ENCODE measurements at places on chromosomes 6 and 20.

GRCh38 chr6:81890846-81891245 is 138.4 kb upstream of the TENT5A start:
- no peak for DNase-seq

DNA sequence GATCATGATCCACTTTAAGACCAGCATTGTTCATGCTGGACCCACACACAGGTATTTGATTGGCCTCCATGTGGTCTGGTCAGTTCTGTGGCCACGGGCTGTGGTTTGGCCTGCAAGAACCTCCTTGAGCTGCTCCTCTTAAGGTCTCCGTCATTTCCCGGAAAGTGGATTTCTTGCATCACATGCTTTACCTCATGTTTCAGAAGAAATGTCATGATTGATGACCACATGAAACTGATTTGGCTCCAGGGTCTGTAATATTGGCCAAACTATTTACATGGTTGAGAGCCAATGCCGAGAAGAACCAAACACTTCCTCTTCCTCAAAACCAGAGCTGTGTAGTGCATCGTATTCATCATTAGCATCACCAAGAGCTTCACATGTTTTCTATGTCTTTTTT is 13.2 kb upstream of the RSPH3 start:
- DNase-seq, result no peak

DNA sequence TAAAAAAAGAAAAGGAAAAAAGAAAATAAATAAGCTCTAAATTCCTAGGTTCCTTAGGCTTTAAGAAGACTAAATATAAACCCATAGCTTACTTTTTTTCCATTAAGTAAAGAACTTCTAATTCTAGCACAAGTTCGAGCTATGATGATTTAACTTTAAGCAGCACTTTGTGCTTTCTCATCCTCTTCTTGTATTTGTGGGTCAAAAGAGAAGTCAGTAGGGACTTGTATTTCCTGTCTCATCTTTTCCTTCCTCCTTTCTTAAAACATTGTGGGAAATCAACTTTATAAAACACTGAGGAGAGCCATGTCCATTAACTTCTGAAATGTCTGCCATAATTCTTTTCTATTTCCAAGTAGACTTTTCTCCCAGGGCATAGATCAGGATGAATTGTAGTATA is 637.7 kb upstream of the CITED2 start:
- no peak for DNase-seq

DNA sequence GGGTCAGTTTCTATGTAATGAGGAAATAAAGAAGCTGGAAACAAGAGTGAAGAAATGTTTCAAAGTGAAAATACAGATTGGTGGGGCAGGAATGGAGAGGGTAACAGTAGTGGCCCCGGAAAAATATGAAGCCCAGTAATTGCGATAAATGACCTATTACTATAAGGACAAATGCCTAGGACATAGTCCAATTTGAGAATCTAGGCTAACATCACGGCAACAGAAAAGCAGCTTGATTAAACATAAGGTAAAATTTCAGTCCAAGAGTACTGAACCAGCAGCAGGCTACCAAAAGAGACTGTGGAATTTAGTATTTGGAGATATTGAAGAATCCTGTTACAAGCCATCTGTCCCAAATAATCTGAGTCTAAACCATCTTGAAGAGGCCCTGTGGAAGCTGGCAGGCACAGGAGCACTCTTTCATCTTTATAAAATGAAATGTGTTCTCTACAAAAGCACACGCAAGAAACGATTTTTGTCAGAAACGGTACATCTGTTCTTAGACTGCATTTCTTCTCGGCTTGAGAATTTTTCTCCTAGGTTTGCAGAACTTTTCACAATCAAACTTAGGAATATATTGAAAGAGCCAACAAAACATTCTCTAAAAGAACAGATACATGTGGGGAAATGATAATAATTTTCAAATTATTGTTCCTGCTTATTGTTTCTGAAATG is 49.3 kb downstream of the ELOVL5 start:
- DNase-seq, result no peak

DNA sequence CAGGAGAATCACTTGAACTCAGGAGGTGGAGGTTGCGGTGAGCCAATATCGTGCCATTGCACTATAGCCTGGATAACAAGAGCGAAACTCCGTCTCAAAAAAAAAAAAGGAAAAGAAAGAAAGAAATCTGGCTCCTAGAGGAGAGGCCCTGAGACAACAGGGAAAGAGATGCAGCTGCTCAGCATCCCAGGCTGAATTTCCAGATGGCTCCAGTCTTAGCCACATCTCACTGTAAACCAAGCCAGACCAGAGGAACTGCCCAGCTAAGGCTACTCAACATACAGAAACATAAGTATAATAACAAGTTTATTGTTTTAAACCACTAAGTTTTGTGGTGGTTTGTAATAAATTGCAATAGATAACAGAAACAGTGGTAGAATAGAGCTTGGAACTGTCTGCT is 38.5 kb upstream of the TASP1 start:
- DNase-seq, result no peak

DNA sequence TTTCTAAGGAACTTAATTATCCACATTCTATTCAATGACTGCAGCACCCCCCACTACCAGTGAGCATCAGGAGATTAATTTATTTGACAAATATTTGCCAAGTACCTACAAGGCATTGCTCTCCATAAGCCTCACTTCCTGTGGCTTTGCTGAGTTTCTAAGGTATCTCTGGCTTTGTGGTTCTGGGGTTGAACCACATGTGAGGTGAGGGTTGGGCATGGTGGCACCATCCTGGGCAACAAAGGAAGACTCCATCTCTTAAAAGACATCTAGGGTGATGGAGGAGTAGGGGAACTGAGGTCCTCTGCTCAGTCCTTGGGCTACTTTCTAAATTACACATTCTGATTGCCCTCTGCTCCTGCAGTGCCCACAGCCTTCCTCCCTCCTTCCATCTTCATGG is 25.5 kb upstream of the WFDC2 start:
- DNase-seq, result no peak

GRCh38 chr6:116395647-116396046 is 24.9 kb downstream of the DSE start:
- DNase-seq, result no peak

GRCh38 chr6:28281288-28282064 is at the start of gene PGBD1:
Gene PGBD1, plus strand, starts transcription at chr6:28281572. Its CDS starts 2,242 bp downstream, at chr6:28283814.
- peak; percentile 90 for DNase-seq

GRCh38 chr6:52548353-52548713 is 28.5 kb downstream of the TRAM2 start:
- no peak for DNase-seq

DNA sequence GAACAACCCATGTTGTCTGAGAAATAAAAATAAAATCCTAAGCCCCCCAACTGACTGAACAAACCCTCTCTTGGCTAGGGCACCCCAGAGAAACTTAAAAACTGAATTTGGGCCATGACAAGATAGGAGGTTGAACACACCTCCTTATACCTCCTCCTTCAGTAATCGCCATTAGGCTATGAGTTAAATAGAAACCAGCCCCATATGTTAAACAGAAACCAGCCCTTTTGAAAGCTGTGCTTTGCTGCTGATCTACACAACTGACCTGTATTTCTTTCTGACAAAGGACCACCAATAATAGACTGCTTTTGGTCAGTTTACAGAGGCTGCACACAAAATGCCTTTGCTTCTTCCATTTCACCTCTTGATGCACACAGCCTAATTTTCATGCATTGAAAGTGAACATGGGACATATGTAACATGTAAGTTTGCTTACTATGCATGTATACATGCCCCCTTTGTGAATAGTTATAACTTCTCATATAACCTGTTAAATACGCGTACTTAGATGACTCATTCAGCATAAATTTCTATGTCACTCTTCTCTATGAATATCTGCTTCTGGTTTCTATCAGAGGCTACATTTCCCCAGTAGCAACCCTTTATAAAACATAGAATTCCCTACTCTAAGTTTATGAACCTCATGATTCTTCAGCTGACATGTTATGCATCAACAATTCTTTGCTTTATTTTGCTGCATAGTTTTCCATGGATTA is 462.9 kb downstream of the COL12A1 start:
- no peak for DNase-seq

DNA sequence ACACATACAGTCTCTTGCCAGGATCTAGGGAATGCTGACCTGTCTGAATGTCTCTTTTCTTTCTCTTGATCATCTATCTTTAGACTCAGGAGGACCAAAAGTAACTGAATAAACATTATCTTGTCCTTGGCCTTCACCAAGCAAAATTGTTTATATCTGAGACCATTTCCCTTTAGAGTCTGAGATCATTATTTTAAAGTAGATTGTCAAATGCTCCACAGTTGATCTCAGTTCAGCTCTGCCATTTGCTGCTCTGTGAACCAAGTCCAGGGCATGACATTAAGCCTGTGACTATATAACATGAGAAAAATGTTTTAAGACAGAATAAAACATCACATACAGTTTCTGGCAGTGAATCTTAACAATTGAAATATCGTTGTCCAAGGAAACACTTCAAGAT is 148.3 kb upstream of the NRSN1 start:
- no peak for DNase-seq

- no peak for DNase-seq
These were observed 1042.4 kb upstream of the FLRT3 start for GRCh38 chr20:15379681-15380296.

DNA sequence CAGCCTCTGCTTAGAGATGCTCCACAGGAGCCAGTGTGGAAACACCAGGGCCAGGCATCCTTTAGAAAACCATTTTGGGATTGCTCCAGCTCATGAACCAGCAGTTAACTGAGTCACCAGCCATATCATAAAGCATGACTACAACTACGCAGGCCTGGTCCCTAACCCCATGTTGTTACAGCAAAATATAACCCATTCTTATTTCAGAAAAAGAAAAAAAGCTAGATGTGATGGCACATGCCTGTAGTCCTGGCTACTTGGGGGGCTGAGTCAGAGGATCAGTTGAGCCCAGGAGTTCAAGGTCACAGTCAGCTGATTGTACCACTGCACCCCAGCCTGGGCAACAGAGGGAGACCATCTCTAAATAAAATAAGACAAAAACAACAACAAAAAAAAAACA is 36.8 kb downstream of the C6orf15 start:
- no peak for DNase-seq

DNA sequence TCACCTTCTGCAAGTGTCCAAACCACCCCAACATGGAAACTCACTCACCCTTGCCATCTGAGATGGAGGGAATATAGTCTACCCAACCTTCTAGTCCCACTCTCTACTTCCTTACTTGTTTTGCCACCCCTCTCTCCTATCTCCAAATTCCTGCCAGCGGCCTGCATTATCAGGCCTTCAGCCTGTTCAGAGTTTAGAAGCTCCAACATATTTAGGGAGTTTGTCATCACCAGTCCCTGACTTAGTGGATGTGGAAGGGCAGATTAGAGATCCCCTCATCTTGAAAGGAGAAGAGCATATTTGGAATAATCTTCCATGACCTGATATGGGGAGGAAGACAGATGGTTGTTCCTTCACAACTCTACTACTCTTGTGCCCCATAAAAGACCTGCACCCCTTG is 281.4 kb upstream of the MAP3K7 start:
- no peak for DNase-seq
